Pancreas (tissue), 10 donors: ENCODE measurements at places on chromosomes 11 and 22. TPM values are rescaled to one million over a fixed set of nuclear protein-coding genes. Genes with fewer than 3 reads are reported as not detected.

OR4P4 gene
- not detected for total RNA-seq

MAJIN gene
- not detected for total RNA-seq

MRGPRD gene
- not detected for total RNA-seq

PRMT3 gene
- total RNA-seq = 6.4 TPM

CABP2 gene
- total RNA-seq = not detected

GRCh38 chr22:23182309-23183060 is 2.2 kb downstream of the BCR start:
- DNase-seq = no peak

DNA sequence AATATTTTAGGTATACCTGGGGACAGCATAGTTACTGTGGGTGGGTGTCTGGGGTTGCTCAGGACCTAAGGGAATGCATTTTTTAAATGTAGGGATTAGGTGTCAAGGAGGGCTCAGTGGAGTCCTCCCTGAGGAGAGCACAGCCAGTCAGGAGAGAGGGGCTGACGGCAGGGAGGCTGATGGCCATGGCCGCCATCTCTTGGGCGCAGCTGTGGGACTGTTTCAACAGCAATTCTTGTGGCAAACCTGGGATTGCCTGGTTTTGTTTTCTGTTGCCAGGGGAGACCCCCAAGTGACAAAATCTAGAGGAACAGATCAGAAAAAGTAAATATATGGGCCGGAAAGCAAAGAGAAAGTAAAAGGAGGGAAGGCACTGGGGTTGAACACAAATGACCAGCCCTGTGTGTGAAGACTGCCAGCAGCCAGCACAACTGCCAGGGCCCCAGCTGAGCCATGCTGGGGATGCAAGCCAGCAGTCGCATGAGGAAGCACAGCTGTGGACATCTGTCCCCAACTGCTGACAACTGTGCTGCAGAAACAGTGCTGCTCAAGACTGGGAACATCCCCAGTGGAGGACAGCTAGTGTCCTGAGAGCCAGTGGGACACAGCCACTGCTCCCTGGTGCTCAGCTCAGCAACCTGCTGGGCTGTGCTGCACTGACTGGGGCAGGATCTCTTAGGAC is 10.5 kb downstream of the MIF start:
- no peak for DNase-seq

- no peak for DNase-seq
Observed at GRCh38 chr22:48752451-48753380, 1075.0 kb downstream of the BRD1 start.

DNA sequence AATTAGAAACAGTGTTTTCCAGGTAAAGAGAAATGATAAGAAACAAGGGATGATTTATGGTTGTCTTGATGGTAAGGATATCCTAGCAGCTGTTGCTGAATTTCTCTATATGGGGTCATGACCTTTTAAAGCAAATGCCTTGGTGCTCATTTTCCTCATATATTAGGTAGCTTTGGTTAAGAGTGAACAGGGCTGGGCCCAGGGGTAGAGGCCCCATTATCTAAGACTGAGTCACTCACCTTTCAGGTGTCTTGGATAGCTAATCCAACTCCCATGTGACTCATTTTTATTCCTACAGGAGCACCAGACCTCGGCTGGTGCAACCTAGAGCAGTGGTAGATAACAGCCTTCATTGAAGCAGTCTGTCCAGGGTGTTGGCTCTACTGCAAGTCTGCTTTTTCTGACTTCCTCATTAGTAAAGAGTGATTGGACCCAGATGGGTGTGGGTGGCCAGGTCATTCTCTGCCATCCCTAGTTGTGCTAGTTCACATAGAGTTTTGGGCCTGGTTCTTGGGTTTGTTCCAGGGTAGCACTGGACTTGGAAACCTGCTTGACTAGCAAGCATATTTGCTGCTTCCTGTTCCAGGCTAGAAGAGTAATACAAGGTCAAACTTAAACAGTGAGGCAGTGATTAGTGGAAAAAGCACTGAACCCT is 37.4 kb downstream of the CTNND1 start:
- peak; percentile 61 for DNase-seq

DNA sequence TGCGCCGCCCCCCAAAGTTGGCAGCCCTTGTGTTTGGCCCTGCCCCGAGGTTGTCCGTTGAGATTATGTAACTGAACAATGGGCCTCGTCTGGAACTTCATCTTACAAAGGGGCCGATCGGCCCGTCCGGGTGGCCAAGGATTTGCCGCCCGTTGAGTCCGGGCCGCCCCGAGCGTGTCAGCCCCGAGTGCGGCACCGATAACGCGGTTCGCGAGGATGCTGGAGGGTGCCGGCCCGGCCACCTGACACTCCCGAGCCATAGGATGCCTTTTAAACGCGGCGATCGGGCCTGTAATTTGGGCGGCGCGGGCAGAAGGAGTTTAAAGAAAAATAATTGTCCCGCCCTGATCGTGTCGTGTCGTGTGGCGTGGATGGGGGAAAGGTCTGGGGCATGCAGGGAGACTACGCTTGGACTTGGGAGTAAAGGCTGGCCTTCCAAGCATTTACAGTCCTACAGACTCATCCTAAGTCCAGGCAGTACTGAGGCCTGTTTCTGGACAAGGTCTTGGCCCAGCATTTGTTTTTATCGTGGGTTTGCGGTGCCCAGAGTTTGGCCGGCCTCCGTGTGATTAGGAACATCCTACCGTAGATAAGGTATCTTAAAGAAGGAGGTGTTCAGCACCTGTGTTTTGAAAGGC is 1.3 kb downstream of the WEE1 start:
- DNase-seq = no peak

GRCh38 chr11:9741260-9741659 is 77.4 kb downstream of the SWAP70 start:
- no peak for DNase-seq
